ENCODE measurements at places on chromosomes 7 and 10.

DNA sequence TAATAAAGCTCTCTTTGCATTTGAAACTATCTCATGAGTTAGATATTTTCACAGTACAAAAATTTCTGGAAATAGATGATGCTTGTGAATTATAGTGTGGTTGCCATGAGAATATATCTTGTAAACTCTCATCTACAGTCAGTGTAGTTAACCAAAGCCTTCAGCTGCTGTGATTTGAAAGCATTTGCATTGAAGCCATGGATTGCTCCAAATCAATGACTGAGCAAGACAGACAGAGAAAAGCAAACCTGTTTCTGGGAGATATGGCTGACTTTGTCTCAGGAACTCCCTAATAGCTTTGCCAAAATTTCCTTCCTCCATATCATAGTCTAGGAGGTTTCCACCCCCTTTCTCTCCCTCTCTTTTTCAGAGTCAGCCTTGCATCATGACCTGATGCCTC lies 955.3 kb downstream of the REEP3 start:
- DNase-seq: no peak

- DNase-seq: no peak
These were observed 147.1 kb downstream of the RNF216 start for GRCh38 chr7:5634107-5634950.

- DNase-seq: no peak
These were observed 59.3 kb downstream of the ANKMY2 start for GRCh38 chr7:16586081-16586874.

- DNase-seq: no peak
These were observed 28.5 kb downstream of the CPED1 start for GRCh38 chr7:121016966-121017365.

DNA sequence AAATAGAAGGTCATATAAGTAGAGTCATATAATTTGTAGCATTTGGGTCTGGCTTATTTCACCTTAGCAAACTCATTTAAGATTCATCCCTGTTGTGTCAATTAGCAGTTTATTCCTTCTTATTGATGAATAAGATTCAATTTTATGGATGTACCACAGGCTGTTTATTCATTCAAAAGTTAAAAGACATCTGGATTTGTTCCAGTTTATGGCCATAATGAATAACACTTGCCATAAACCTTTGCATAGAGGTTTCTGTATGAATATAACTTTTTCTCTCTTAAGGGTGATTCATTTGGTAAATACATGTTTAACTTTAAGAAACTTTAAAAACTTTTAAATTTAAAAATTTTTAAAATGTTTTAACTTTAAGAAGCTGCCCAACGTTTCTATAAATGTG lies 66.4 kb downstream of the CPED1 start:
- DNase-seq: no peak

GRCh38 chr7:41826641-41827040 lies 123.8 kb upstream of the INHBA start:
- no peak for DNase-seq

DNA sequence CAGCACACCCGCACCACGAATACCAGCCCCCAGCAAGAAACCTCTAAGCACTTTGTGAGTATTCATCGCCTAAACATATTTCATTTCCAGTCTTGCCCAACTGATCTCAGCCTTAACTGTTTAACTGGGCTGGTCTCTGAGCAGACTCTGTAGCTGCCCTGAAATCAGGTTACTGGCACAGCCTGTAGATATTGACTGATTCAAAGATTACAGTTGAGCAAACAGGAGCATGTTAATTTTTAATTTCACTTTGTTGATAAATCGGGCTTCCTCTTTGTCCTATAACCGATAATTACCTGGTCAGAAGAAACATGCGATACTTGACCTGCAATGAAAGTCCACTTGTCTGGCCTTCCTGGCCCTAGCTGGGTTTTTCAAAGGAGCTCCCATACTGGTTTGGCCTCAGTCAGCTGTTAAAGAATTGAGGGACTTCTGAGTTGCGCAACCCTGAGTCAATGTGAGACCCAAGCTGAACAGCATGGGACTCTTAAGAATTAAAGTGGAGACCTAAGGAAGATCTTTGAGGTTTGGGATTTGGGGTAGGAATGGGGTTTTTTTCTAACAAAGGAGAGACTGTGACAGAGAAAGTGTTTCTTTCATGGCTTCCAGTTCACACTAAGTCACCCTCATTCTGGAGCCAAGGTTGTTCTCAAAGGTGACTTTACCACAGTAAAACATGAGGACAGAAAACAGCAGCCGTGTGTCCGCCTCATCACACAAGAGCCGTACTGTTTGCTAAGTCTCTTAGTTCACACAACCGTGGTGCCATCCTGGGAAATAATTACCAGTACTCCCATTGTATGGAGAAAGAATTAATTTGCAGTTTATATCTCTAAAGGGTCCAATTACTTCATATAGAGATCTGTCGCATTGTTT lies 75.9 kb downstream of the PPP1R3C start:
- DNase-seq: no peak

- no peak for DNase-seq
These were observed 4.9 kb downstream of the PKD2L1 start for GRCh38 chr10:100325158-100325557.

GRCh38 chr7:115410434-115410820 lies 488.5 kb downstream of the MDFIC start:
- DNase-seq: no peak

GRCh38 chr7:135971366-135971725 lies 5.8 kb downstream of the MTPN start:
- no peak for DNase-seq

- DNase-seq: no peak
These were observed 19.8 kb downstream of the SHH start for GRCh38 chr7:155792315-155792960.

DNA sequence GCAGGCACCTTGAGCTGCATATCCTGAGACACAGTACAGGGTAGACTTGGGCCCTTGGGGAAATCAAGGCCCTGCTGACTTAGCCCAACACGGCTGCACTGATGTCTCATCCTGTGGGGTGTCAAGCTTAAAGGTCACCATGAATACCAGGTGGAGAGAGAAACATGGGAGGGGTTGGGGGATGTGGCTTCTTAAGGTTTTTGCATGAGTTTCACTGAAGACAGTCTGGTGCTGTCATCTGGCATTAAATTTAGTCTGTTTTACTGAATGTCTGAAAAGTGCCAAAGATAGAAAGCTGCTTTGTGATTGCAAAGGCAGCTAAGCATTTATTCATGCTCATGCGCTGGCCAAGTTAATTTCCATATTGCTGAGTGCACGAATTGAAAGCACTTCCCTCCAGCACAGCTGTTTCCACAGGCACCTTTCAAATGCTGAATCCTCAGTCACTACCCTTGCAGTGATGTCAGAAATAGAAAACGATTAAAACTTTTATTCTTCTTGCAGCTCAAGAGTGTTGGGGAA lies 102.1 kb downstream of the OSBPL3 start:
- no peak for DNase-seq

GRCh38 chr7:115146148-115146547 lies 224.3 kb downstream of the MDFIC start:
- no peak for DNase-seq

DNA sequence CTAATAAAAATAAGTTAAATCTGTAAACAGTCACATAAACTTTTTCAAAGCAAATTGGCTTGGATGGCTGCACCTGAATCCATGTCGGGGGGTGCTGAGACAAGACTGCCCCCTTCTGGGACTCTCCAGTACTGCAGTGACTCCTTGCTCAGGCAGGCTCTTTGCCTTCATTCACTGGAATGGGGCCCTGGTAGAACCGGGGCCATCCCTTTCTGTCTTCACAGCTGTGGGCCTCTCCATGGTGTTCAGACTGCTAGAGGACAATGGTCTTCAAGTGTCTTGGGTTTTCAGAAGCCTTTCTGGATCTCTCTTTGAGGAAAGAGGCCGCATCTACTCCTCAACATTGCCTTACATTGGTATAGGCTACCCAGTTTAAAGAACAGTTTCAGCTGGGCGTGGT lies 16.1 kb upstream of the IMPDH1 start:
- peak; percentile 66 for DNase-seq

- no peak for DNase-seq
These were observed 491.4 kb downstream of the KIF20B start for GRCh38 chr10:90192825-90193224.

DNA sequence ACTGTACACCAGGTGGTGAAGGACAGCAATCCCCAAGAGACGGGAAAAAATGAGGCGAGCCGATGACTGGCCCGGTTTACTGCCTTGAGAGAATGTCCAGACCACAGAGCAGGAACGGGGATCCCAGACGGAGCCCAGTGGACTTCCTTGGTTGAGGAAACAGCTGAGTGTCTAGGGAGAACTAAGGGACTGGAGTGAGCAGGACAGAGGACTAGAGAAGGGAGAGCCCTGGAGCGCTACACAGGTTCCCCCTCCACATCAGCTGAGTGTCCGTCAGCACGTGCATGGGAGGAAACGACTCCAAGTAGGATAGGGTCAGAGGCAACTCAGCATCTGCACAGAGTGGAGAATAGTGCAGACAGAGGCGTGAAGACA lies 7.1 kb upstream of the WDR86 start:
- no peak for DNase-seq

DNA sequence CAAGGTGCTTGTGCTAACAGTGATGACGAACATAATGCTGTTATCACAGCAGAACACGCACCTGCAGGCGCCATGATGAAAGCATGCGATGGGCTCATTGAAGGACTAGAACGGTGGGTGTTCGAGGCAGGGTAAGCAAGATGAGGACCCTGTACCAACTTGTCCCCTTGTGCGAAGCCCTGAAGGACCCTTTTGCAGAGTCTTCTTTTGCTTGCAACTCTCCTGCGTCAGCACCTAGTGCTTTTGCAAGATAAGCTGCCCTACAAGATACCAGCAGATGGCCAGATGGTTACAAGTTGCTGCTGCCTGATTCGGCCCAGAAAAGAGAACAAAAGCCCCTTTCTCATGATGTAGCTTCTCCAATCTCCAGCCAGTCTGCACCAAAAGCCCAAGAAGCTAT lies 4.2 kb upstream of the IL15RA start:
- DNase-seq: no peak

DNA sequence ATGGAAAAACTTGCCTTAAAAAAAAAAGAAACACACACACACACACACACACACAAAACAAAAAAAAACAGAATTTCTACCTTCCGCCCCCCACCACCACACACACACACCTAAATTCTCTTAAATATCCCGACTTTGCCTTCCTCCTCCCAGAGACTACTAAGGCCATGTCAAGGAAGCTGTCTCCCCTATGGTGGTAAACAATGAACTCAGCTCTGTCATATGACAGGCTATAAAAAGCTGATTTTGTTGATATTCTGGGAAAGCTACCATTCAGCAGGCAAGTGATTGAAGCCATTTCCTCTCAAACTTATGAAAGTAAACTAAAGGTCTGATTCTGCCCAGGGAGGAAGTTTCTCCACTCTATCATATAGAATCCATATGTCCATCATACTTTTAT lies 471.0 kb downstream of the GFRA1 start:
- no peak for DNase-seq

GRCh38 chr7:19202599-19202998 lies 57.4 kb upstream of the FERD3L start:
- no peak for DNase-seq

GRCh38 chr10:125626671-125627070 lies 56.3 kb downstream of the TEX36 start:
- no peak for DNase-seq

DNA sequence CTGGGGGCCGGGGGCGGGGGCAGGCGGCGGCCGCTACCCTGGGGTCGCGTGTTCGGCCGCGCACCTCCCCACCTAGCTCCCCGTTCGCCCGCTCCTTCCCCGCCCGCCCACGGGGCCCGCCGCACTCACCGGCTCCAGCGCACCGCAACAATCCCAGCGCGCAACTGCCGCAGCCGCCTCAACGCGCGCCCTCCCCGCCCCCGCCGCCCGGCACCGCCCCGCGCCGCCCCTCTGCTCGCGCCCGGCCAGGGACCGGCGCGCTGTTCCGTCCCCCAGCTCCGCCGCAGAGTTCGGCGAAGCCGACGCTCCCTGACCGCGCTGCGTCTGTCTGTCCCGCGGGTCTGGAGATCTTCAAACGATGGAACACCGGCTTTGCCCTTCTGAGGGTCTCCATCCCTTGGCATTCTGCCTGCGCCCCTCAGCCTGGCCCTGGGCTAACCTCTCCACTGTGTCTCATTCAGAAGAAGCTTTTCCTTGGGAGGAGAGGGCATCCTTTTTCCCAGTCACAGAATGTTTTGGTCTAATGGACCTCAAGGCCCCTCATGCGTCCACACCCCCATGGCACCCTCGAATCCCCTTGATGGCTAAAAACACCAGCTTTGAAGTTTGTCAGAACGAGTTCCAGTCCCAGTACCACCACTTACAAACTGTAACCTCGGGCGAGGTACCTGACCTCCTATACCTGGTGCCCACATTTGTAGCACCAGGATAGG lies at the start of gene NT5C2:
Gene NT5C2, minus strand, starts transcription at position 166 of the 713 bp plus-strand sequence. CDS start 18,314 bp downstream, outside the sequence.
- peak; percentile 71 for DNase-seq
